T-cell (primary cell): ENCODE measurements at places on chromosomes 4 and X.

DNA sequence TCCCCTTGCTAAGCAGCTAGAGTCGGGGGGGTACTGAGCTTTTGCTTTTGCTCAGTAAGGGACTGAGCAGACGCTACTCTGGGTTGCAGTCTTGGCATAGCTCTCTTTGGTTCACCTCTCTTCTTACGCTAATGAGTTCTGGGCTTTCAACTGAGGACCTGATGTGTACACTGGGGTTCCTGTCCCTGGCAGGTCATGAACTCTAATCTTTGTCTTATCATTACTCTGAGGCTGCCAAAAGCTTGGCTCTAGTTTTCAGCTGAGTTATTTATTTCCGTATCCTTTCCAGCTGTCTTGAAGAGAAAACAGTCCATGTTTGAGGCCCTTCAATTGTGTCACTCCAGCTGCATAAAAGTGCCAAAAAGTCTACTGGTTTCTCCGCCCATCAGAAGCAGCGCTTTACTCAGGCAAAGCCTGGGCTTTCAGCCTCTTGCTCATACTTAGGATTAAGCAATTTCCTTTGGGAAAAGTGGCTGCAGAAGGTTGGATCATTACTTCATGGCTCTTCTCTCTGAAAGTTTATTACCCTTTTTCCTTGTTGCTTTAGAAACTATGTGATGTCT is 121.0 kb upstream of the STOX2 start:
- no peaks in the 10 kb centered on the region for H3K36me3 ChIP-seq
- no peak overlapping the region for H3K27ac ChIP-seq
- DNase-seq: no peak
- H3K27me3 ChIP-seq: peaks cover 6% of the 10 kb centered on the region
- no peaks in the 10 kb centered on the region for H3K4me1 ChIP-seq

DNA sequence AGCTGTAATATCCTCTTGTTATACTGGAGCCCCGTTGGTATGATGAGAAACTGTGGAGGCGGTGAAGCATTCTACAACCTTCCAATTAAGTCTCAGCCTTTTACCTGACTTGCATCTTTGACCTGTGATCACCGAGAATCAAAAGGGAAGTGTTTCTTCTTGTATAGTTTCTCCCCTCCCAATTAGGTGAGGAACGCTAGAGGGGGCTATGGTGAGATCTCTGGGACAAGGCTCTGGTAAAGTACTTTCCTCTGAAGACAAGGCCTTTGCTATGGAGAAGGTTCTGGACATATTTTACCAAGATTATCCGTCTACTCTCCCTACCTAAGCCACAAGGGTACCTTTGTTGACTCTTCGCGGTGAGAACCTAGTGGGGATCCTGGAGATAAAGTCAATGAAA is 111.3 kb downstream of the CBLL2 start:
- H3K27me3 ChIP-seq: no peaks in the 10 kb centered on the region
- H3K27ac ChIP-seq: no peak overlapping the region
- no peaks in the 10 kb centered on the region for H3K36me3 ChIP-seq

GRCh38 chr4:155587766-155588165 is 78.9 kb upstream of the GUCY1A1 start:
- H3K27ac ChIP-seq: no peak overlapping the region
- H3K27me3 ChIP-seq: no peaks in the 10 kb centered on the region
- H3K4me3 ChIP-seq: no peak overlapping the region
- H3K36me3 ChIP-seq: no peaks in the 10 kb centered on the region
- DNase-seq: no peak
- H3K4me1 ChIP-seq: peaks cover 4% of the 10 kb centered on the region

DNA sequence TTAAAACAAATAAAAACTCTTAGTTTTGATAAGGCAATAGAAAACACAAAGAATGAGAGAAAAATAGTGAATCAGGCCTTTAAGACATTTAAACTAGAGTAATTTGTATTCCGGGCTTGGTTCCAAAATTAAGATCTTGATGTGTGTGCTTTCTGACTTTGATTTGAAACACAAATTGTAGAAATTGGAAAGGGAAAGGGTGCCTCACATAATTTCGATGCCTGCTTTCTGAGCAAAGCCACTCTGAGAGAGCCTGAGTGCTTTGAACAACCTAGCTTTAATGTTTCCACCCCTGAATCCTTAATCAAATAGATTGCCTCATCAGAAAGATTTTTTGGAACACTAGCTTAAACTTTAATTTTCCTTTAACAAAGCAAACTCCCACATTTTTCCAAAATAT is 666.8 kb downstream of the PCDH18 start:
- no peaks in the 10 kb centered on the region for H3K4me1 ChIP-seq
- no peak for DNase-seq
- H3K27me3 ChIP-seq: no peaks in the 10 kb centered on the region

GRCh38 chr4:98275145-98275544 is 14.0 kb downstream of the RAP1GDS1 start:
- no peak for DNase-seq
- no peaks in the 10 kb centered on the region for H3K27me3 ChIP-seq
- H3K4me1 ChIP-seq: no peaks in the 10 kb centered on the region
- H3K4me3 ChIP-seq: no peak overlapping the region
- H3K27ac ChIP-seq: no peak overlapping the region
- no peaks in the 10 kb centered on the region for H3K36me3 ChIP-seq

DNA sequence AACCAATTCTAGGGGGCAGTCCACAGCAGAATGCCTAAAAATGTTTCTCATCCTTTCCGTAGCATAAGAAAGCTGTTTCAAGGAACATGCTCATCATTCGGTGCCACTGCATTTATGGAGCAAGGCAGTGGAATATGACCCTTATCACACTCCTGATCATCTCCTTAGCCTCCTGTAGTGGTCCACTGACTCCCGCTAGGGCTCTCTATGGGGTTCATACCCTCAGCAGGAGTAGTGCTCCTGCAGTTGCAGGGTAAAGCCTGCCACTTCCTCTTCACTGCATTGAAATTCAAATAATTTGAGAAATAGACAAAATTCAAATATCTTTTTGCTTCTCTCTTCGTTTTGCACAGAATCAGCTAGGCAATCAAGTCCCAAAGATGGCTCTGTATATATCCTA is 107.0 kb downstream of the NDST3 start:
- no peak for DNase-seq
- H3K36me3 ChIP-seq: no peaks in the 10 kb centered on the region
- H3K4me1 ChIP-seq: no peaks in the 10 kb centered on the region
- H3K4me3 ChIP-seq: no peak overlapping the region
- no peaks in the 10 kb centered on the region for H3K27me3 ChIP-seq

- no peaks in the 10 kb centered on the region for H3K27me3 ChIP-seq
- H3K4me3 ChIP-seq: no peak overlapping the region
- no peaks in the 10 kb centered on the region for H3K4me1 ChIP-seq
- H3K27ac ChIP-seq: no peak overlapping the region
- no peaks in the 10 kb centered on the region for H3K36me3 ChIP-seq
These were observed 113.8 kb downstream of the PCDH19 start for GRCh38 chrX:100296183-100296753.

DNA sequence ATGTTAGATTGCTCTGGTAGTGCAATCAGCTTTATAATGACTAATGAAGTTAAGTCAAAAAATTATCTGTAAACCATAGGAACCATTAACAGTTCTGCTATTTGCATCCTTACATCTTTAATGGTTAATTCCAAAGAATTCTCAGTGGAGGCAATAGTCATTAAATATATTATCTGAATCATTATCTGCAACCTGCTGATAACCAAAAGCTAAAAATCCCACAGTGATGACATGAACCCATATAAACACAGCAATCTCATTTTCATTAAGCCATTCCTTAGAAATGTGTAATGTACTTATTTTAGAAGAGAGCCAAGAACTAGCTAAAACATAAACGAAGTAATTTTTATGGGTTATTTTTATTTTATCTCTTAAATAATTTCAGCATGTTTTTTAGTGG is 60.2 kb downstream of the MAGEB16 start:
- H3K4me3 ChIP-seq: no peak overlapping the region
- no peak overlapping the region for H3K27ac ChIP-seq
- DNase-seq: no peak
- H3K36me3 ChIP-seq: no peaks in the 10 kb centered on the region

DNA sequence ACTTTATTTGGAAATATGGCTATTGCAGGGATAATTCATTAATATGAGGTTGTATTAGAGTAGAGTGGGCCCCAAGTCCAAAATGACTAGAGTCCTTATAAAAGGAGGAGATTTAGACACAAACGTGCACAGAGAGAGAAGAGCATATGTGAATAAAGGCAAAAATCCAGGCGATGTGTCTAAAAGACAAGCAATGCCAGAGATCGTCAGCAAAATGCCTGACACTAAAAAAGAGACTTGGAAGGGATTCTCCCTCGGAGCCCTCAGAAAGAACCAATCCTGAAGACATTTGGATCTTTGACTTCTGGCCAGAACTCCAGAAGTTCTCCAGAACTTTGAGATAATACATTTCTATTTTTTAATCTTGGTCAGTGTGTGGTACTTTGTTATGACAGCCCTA is 472.1 kb downstream of the NLGN4X start:
- H3K4me3 ChIP-seq: no peak overlapping the region
- no peak for DNase-seq
- no peaks in the 10 kb centered on the region for H3K4me1 ChIP-seq
- no peaks in the 10 kb centered on the region for H3K36me3 ChIP-seq

DNA sequence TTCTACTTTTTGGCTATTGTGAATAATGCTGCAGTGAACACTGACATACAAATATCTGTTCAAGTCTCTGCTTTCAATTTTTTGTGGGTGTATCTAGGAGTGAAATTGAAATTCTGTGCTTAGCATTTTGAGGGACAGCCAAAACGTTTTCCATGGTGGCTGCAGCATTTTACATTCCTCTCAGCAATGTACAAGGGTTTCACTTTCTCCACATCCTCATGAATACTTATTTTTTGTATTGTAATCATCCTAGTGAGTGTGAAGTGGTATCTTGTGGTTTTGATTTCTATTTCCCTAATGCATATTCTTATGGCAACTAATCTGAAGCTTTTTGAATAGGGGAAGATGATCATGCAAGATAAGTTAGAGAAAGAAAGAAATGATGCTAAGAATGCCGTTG is 40.3 kb downstream of the HSPA4L start:
- no peaks in the 10 kb centered on the region for H3K27me3 ChIP-seq
- no peak overlapping the region for H3K4me3 ChIP-seq
- H3K4me1 ChIP-seq: no peaks in the 10 kb centered on the region
- H3K36me3 ChIP-seq: no peaks in the 10 kb centered on the region
- no peak for DNase-seq
